HAP-1 (cell line): ENCODE measurements at places on chromosomes 16 and 17.

DNA sequence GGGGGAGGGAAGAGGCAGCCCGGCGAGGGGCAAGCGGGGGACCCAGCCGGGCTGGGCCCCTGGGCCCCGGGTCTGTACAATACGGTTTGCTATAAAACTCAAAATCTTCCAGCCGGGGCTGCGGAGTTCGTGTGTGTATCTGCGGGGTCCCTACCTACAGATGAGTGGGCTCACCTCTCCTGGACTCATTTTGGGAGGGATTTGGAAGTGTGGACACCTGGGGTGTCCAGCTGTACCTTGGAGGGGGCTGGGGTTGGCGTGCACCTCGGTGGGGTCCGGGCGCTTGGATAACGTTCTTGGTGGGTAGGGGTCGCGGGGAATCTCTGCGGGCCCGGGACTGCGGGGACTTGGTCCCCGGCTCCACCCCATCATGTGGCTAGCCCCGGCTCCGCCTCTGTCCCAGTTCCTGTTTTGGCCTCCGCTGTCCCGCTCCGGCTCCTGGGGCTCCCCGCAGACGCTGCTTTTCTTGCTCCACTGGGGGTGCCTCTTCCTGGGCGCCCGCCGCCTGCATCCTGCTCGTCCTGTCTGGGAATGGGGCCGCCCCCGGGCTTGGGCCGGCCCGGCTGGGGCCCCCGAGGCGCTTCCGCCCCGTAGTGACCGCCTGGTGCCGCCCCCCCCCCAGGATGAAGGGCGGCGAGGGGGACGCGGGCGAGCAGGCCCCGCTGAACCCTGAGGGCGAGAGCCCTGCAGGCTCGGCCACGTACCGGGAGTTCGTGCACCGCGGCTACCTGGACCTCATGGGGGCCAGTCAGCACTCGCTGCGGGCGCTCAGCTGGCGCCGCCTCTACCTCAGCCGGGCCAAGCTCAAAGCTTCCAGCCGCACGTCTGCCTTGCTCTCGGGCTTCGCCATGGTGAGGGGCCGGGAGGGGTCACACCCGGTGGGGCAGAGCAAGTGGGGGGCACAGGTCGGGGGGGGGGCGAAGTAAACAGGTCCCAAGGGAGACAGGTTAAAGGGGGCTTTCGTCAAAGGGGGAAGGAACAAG is at the start of gene ORAI3:
ORAI3 (plus strand) TSS at position 402 of the 983 bp plus-strand sequence; CDS start at position 624, 222 bp downstream.
- DNase-seq = peak; percentile 78

- DNase-seq = no peak
These were observed 2.4 kb upstream of the APRT start for GRCh38 chr16:88814144-88814502.

GRCh38 chr17:79201536-79202227 is 127.1 kb downstream of the ENGASE start:
- no peak for DNase-seq

GRCh38 chr17:6422654-6423241 is 12.2 kb downstream of the AIPL1 start:
- no peak for DNase-seq

DNA sequence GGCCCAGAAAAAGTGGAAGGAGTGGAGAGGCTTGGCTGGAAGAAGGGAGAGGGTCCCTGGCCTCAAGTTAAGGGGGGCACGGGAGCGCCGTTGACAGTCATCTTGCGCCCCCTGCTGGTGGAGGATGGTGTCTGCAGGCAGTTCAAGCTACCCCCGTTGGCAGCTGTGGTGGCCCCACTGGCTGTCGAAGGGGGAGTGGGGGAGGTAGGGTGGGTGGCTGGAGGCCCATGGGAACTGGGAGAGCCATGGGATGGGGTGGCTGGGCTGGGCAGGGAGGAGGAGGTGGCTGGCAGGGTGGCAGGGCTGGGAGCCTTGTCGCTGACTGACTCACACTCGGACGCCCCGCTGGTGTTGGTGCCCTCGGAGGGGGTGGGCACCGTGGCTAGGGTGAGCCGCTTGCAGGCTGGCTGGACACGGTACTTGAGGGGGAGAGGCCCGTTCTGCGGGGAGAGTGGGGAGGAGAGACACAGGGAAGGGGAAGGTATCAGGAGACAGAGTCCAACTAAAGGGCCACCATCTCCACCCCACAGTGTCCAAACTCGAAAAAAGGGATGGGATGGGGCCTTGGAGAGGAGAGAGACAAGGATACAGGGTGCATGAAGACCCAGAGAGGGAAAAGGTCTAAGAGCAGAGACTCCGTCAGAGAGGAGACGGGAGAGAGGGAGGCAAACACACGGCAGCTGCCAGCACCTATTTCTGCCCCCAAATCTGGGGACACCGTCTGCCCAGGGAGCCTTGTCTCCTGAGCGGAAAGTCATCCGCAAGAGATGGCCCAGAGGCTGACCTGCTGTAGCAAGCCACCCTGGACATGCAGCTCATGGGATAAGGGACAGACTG is 5.2 kb downstream of the CISD3 start:
- peak; percentile 82 for DNase-seq

DNA sequence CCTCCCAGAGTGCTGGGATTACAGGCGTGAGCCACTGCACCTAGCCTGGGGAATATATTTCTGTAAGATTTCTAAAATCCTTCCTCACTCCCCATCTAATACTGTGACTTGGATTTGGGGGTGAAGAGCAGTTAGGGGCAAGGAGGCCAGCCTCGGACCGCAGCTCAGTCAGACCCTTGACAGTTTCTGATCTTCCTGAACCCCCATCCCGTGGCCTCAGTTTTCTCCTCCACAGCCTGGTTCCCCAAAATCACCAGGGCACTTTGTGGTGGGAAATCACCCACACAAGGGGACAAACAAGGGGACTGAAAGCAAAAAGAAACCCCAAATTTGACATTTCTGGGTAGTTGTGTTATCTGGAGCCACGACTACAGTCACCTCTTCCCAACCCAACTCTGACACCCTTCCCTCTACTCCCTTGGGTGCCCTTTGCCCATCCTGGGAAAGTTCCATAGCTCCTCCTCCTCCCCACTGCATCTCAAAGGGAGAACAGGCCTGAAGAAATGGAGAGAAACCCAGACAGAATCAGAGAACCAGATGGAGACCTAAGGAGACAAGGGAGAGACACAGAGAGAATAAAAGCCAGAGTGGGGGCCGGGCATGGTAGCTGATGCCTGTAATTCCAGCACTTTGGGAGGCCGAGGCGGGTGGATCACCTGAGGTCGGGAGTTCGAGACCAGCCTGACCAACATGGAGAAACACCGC is 2.8 kb upstream of the STAT5A start:
- DNase-seq = peak; percentile 3

- DNase-seq = no peak
These were observed 433.3 kb downstream of the CA10 start for GRCh38 chr17:51725185-51725584.

DNA sequence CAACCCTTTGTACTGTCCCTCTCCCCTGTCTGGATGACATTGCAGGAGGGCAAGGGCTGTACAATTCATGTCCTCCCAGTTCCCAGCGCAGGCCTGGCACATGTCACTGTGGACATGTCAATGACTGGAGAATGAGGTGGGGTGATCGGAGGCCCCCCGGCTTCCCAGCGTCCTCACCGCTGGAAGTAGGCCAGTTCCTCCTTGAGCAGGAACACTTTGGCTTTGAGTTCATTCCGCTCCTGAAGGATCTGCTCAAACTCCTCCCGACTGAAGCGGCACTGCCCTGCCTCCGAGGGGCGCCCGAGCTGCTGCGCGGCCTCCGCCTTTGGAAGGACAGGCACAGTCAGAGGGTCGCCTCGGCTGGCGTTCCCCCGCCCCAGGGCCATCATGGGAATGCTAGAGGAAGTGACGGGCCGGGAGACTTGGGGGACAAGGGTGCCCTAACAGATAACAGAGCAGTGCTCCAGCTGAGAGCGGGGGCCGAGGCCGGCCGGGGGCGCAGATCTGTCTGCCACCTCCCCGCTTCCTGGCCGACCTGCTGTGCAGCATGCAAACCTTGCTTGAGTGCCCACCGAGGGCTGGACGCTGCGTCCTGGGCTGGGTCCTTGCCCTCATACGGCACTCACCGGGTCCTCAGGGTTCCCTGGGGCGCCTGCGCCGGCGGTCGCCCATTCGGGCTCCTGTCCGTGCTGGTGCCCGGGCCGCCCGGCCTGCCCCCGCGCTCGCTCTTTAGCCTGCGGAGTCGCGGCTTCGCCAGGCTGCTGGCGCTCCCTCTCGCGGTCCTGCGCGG is 1.3 kb downstream of the RILP start:
- no peak for DNase-seq

DNA sequence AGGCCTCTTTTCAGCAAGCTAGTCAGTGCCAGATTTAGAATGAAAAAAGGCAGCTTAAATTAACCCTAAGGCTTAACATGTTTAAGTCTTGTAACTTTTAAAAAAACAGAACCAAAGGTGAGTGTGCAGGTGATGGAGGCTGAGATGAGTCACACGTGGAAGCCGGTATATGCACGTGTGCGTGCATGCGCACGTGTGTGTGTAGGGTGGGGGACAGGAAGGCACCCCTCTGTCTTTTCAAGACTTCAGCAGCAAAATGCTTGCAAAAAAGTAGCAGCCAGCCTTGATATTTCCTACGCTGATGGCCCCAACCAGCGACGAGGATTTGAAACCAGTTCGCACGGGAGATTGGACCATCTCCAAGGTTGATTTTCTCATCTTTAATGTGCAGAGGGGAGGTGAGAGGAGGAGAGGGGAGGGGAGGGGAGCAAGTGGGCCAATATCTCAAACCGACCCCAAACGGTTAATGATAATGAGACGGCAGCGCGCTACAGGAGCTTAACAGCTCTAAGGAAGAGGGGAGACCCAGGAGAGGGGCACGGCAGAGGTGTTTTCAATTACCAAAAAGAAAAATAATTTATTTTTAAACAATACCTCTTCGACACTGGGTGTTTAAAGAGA is 154.7 kb downstream of the ZNF423 start:
- DNase-seq = no peak

DNA sequence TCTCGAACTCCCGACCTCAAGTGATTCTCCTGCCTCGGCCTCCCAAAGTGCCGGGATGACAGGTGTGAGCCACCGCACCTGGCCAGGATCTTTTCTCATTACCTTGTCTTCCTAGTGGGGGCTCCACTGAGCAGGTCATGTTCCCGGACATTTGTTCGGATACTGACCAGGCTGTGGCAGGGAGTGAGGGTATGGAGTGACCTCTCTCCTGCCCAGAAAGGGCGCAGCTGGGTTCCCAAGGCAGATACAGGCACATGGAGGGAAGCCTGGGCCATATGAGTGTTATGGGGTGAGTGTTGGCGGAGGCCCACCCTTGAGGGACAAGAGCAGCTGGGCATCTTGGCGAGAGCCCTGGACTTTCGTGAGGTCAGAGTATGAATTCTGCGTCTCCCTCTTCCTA is 5.5 kb downstream of the SERPINF1 start:
- DNase-seq = no peak

DNA sequence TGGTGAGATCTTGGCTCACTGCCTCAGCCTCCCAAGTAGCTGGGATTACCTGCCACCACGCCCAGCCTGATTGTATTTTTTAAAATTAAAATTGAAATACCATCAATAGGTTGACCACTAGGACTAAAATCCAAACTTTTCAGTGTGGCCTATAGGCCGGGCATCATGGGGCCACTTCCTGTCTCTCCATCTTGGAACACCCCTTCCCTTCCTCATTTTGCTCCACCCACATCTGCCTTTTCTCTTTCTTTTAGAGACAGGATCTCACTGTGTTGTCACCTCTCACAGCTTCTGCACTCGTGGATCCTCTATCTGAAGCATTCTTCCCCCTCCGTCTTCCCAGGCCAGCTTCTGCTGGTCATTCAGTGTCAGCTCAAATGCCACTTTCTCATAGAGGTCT is 57.0 kb downstream of the BMERB1 start:
- DNase-seq = no peak

GRCh38 chr16:86427433-86427851 is 82.9 kb upstream of the FOXF1 start:
- no peak for DNase-seq

GRCh38 chr17:10126276-10126615 is 72.2 kb downstream of the GAS7 start:
- DNase-seq = no peak

DNA sequence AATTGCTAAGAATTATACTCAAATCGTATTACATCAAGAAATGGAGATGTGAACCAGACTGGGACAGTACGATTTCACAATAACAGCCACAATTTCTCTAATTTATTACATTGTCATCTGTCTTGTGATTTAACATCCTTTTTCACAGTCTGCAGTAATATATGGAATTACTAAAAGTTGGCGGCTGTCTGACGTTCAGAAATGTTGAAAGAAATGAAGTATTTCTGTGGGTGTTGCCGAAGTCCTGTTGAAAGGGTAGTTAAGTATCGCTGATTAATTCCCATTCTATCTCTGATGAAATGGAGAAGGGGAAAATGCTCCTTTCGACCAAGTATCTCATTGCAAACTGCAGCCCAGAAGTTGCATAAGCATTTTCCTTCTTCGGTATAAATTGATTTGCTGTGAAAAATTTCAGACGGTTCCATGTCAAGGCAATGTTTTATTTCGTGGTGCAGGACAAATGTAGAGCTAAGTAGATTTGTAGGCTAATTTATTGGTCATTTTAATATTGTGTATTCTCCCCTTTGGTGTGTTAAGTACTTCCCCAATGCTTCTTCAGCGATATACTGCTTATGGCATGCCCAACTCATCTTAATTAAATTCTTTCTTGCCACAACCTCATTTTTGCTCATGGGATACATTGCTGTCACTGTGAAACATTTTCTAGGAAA is 775.2 kb upstream of the RBFOX1 start:
- DNase-seq = no peak

DNA sequence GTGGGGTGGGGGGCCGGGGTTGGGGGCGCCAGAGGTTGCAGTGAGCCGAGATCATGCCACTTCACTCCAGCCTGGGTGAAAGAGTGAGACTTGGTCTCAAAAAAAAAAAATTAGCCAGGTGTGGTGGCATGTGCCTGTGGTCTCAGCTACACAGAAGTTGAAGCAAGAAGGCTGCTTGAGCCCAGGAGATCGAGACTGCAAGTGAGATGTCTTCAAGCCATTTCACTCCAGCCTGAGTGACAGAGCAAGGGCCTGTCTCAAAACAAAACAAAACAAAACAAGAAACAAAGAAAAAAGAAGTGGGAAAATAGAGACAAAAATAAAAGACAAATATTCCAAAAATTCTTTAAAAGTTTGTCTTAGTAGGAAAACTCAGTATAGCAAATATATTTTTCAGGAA is 135.1 kb upstream of the CORO6 start:
- DNase-seq = no peak

- DNase-seq = no peak
These were observed 13.7 kb downstream of the PITPNC1 start for GRCh38 chr17:67390646-67391361.

GRCh38 chr17:76079956-76080767 is 1.2 kb downstream of the ZACN start:
- DNase-seq = no peak

GRCh38 chr17:12554251-12554650 is 111.4 kb upstream of the MYOCD start:
- DNase-seq = no peak

GRCh38 chr17:71427801-71428200 is 693.0 kb upstream of the SOX9 start:
- DNase-seq = no peak

- DNase-seq = no peak
These were observed 1.6 kb upstream of the ASPA start for GRCh38 chr17:3474212-3474611.
